ENCODE measurements at places on chromosomes 5 and 9.

- DNase-seq: no peak
Measured at GRCh38 chr9:117697046-117697445, 7.2 kb upstream of the TLR4 start.

DNA sequence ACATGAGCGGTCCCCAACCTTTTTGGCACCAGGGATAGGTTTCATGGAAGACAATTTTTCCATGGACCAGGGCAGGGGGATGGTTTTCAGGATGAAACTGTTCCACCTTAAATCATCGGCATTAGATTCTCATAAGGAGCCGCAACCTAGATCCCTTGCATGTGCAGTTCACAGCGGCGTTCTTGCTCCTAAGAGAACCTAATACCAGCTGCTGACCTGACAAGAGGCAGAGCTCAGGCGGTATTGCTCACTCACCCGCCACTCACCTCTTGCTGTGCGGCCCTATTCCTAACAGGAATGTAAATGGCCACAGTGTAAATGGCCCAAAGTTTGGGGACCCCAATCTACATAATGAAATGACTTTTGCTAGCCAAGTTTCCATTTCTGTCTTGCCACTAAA, 3.1 kb upstream of the PLIN2 start:
- no peak for DNase-seq

DNA sequence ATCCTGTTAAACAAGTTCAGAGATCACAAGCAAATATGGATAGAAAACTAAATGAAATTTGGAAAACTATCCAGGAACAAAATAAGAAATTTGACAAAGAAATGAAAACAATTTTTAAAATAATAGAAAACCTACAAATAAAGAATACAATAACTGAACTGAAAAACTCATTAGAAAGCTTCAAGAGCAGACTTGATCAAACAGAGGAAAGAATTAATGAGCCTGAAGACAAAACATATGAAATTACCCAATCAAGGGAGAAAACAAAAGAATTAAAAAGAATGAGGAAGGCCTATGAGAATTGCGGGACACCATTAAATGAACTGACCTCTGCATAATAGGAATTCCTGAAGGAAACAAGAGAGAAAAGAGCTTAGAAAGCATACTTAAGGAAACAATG, 39.8 kb upstream of the TNPO1 start:
- DNase-seq: no peak

GRCh38 chr9:33131790-33132772, 35.1 kb downstream of the B4GALT1 start:
- DNase-seq: no peak

- no peak for DNase-seq
Measured at GRCh38 chr5:143820451-143820850, 8.5 kb downstream of the HMHB1 start.

- no peak for DNase-seq
Measured at GRCh38 chr9:2285416-2286332, 270.5 kb downstream of the SMARCA2 start.

All from CMK (cell line).